Lower lobe of right lung (tissue), 2 donors: ENCODE measurements at places on chromosomes 7 and 10. TPM values are rescaled to one million over a fixed set of nuclear protein-coding genes. Genes with fewer than 3 reads are reported as not detected.

- H3K36me3 ChIP-seq = no peaks in the 10 kb centered on the region
- no peak overlapping the region for H3K27ac ChIP-seq
- no peaks in the 10 kb centered on the region for H3K27me3 ChIP-seq
Observed at GRCh38 chr7:67990716-67991115, 994.1 kb downstream of the TYW1 start.

GRCh38 chr7:25864511-25864910 is 287.5 kb upstream of the NFE2L3 start:
- H3K36me3 ChIP-seq = no peaks in the 10 kb centered on the region
- H3K4me1 ChIP-seq = peaks cover 9% of the 10 kb centered on the region
- H3K27me3 ChIP-seq = peaks cover 100% of the 10 kb centered on the region
- no peak for DNase-seq

ZNF804B gene
- total RNA-seq = not detected

FAM25A gene
- not detected for total RNA-seq

LBX1 gene
- total RNA-seq = not detected

- H3K4me3 ChIP-seq = no peak overlapping the region
- no peak overlapping the region for H3K27ac ChIP-seq
Observed at GRCh38 chr7:7965301-7965700, 3.3 kb upstream of the GLCCI1 start.

DNA sequence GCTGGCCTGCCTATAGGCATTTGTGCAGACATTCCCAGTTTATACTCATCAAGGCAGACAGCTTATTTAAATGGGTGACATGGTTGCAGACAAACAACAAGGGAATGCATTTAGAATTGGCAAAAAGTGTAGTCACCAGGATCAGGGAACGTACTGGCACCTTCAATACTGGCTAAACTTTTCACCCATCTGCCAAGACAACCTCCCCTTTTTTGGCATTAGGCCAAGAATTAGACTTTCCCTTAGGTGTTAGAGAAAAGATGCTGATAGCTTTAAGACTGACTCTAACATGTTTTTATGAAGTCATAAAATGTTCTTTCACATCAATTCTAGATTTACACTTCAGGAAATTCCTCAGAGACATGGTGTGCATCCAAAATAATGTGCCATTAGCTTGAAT is 365.9 kb downstream of the PHTF2 start:
- H3K4me1 ChIP-seq = no peaks in the 10 kb centered on the region
- H3K4me3 ChIP-seq = no peak overlapping the region
- DNase-seq = no peak

GRCh38 chr7:90178679-90179278 is 24.5 kb downstream of the STEAP1 start:
- DNase-seq = no peak
- H3K4me1 ChIP-seq = no peaks in the 10 kb centered on the region
- H3K36me3 ChIP-seq = no peaks in the 10 kb centered on the region
- H3K27ac ChIP-seq = no peak overlapping the region
- H3K27me3 ChIP-seq = no peaks in the 10 kb centered on the region

GRCh38 chr10:76428551-76429367 is 997.3 kb downstream of the LRMDA start:
- H3K36me3 ChIP-seq = no peaks in the 10 kb centered on the region
- no peaks in the 10 kb centered on the region for H3K27me3 ChIP-seq
- H3K27ac ChIP-seq = no peak overlapping the region
- no peak for DNase-seq

DNA sequence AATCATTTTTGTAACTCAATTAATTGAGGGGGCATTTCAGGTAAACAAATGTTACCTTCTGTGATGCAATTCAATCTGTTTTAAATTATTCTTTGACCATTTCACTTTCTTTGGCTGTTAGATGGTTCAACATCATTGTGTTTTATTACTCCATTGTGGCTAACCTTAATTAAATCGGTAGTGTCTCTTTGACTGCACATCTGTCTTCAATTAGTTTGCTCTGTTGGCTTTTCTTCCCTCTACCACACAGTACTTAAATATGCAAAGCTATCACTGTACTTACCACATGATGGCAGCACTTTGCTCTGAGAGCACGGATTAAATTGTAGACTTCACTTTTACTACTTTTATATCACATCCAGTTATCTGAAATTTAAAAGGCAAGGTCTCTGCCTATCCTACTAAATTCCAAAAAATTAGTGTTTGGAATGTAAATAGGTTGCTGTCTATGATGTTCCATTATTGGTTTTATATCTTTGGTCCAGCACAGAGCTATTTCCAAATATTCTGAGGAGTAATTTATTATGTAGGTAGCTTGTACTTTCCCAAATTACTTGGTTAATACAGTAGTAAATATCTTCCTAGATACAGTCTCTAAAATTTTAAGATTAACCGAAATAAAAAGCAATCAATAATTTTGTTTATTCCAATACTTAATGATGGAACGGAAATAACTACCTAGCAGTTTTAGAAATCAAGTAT is 352.0 kb downstream of the PCLO start:
- H3K4me3 ChIP-seq = no peak overlapping the region
- H3K36me3 ChIP-seq = no peaks in the 10 kb centered on the region
- no peak for DNase-seq
- H3K27ac ChIP-seq = no peak overlapping the region

DNA sequence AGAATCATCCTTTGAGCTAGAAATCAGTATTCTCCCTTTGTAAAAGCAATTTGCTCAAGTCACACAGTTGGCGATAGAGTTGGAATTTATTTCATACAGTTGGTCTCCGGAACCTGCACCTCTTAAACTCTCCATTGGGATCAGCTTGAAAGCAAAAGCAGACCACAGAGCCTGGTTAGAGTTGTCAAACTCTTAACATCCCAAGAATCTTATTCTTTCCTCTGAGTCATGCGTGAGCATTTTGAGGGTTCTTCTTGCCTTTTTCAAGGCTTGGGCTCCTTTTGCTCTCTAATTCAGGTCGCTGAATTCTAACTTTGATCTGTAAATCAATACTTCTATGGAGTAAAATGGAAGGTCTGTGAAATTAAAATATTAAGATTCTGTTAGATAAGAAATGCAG is 19.6 kb upstream of the SCIN start:
- no peaks in the 10 kb centered on the region for H3K4me1 ChIP-seq
- H3K27ac ChIP-seq = no peak overlapping the region
- no peaks in the 10 kb centered on the region for H3K27me3 ChIP-seq
- H3K4me3 ChIP-seq = no peak overlapping the region
- no peaks in the 10 kb centered on the region for H3K36me3 ChIP-seq
- DNase-seq = no peak

GRCh38 chr10:60427148-60427547 is 37.5 kb upstream of the ANK3 start:
- H3K27ac ChIP-seq = no peak overlapping the region
- H3K36me3 ChIP-seq = no peaks in the 10 kb centered on the region
- no peak for DNase-seq
- no peaks in the 10 kb centered on the region for H3K4me1 ChIP-seq

DNA sequence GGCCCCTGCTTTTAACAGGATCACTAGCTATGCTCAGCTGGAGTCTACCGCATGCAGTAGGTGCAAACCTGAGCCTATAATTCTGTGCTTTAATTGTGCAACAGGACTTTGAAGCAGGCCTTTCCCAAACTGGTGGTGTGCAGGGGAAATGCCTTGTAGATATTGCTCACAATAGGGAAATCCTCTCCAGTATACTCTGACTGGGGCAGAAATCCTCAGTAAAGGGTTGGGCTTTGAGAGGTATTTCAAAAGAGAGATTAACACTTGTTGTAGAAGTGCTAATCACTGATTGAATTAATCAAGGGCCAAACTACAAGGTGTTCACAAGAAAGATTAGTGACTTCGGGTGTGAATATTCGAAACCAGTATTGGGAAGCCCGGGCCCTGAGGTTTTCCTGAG is 58.5 kb upstream of the EXOC6 start:
- no peak overlapping the region for H3K4me3 ChIP-seq
- no peaks in the 10 kb centered on the region for H3K36me3 ChIP-seq
- H3K27ac ChIP-seq = no peak overlapping the region
- DNase-seq = no peak
- H3K27me3 ChIP-seq = no peaks in the 10 kb centered on the region
- H3K4me1 ChIP-seq = peaks cover 6% of the 10 kb centered on the region
